ENCODE measurements at places on chromosomes 4 and X.

DNA sequence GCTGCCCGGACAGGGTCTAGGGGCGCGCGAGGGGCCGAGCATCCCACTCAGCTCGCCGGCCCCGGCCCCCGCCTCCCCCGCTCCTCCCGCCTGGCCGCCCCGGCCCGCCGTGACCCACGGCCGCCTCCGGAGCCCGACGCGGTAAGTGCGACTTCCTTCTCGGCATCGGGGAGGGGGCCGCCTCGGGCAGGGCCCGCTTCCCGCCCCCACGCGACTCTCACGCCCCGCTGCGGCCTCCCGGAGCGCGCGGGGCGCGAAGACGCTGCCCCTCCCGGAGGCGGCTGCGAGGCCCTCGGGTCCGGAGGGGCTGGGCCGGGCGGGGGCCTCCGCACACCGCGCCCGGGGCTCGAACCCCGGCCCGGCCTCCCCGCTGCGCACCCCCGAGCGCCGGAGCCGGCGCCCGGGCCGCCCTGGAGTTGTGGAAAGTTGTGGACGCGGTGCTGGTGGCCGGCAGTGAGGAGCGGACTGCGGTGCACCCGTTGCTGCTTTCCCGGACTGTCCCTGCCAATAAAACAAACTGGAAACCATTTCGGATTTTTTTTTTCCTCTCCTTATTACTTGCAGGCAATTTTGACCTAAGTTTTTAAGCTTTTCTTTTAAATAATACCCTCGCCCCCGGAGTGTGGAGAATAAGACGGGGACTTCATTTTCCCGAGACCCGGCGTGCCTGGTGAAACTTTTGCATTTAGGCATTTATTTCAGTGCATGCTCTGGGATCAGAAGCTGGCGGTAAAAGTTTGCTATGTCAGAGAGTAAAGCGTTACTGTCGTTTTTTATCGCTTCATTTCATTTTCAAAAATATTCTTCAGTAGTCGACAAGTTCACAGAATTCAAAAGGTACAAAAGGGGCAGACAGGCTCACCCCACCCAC, 13.0 kb upstream of the TMEM156 start:
- no peak for DNase-seq

GRCh38 chr4:74230902-74231499, 73.1 kb downstream of the MTHFD2L start:
- no peak for DNase-seq

- DNase-seq, result no peak
Observed at GRCh38 chr4:75820197-75820596, 82.1 kb downstream of the PPEF2 start.

- DNase-seq, result no peak
Observed at GRCh38 chrX:56618323-56618722, 54.9 kb downstream of the UBQLN2 start.

Measured in naive thymus-derived CD8-positive, alpha-beta T cell (primary cell).